ENCODE measurements at places on chromosomes 1 and 21.

DNA sequence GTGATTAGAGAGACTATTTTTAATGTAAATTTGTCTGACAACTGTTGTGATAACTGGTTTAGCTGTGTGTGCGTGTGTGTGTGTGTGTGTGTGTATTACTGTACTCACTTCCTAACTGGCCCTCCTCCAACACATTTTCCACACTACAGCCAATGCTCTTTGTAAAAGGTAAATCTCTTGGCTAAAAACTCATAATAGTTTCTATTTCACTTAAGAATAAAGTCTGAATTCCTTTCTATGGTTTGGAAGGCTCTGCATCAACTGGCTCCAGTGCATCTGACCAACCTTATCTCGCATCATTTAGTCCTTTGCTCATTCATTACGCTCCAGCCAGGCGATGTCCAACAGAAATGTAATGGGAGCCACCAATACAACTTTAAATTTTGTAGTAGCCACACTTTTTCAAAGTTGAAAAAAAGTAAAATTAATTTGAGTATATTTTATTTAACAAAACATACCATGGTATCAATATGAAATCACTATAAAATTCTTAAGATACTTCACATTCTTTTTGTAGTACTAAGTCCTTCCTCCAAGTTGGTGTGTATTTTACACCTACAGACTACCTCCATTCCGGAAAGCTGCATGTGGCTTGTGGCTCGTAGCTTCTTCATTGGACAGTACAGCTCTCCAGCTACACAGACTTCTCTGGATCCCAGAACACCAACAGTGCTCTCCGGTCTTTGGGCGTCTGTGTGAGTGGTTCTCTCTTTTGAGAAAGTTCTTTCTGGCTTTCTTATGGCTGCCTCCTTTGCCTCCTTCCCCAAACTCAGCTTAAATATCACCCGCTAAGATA, 68.9 kb downstream of the NRIP1 start:
- DNase-seq, result no peak

DNA sequence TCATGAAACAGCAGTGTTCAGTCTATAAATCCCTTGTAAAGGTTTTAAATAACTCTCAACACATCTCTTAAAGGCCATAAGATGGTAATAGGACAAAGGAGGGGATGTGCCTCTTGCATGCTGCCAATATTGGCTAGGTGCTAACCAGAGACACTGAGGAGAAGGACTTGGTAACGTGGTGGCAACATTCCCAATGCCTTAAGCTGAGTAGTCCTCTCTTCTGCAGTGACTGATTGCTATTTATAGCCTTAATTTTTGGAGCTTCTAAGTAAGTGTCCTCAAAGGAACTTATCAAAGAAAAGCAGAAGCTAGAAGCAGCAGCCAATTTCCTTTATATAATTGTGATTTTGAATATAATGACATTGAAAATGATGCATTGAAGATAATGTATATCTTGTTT, 63.0 kb downstream of the DPT start:
- no peak for DNase-seq

DNA sequence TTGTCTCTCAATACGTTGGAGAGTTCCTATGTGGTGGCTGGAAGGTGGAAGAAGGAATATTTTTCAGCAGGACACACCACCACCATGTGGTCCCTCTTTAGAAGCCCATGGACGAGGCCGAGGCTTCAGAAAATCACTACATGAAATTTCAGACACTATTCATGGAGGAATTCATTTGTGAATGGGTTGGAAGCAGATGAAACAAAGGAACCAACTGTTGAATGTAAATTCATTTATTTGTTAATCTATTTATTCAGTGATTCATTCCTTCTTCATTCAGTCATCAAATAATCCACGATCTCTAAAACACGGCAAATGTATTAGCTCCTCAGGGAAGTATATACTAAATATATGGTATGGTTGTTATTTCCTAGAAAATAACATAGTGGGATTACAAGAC, 12.2 kb downstream of the SLC35F3 start:
- DNase-seq, result no peak

GRCh38 chr1:65995928-65996327, 203.2 kb downstream of the PDE4B start:
- DNase-seq, result no peak

All from nucleus accumbens (tissue), 56 donors.